ENCODE measurements at places on chromosomes 13 and 19.
A peak's percentile ranks its signal among the peaks of the same experiment; 100 is the strongest.

DNA sequence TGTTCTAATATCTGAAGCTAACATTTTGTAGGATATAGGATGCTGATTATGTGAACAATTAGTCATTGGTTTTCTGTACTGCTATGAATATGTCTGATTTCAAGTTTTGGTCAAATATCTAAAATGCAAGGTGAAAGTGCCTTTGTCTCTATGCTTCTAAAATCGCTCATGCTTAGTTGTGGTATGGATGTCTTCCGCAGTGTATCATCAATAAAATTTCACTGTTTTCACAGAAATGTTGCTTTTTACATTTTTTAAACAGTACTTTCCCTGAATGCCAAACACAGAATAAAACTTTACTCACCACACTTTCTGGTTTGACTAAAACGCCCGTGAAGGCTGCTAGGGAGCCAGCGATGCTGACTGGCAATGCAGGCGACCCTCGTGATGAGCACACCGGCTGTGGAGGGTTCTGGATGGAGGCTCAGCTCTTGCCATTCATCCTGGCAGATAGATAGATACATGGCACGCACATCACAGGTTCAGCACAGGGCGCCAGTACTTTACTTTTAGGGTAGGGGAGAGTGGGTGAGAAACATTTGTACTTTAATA lies 40.1 kb downstream of the SLC7A9 start:
- H3K27ac ChIP-seq = no peak overlapping the region
- no peaks in the 10 kb centered on the region for H3K27me3 ChIP-seq
- H3K4me3 ChIP-seq = no peak overlapping the region
- no peak for DNase-seq

DNA sequence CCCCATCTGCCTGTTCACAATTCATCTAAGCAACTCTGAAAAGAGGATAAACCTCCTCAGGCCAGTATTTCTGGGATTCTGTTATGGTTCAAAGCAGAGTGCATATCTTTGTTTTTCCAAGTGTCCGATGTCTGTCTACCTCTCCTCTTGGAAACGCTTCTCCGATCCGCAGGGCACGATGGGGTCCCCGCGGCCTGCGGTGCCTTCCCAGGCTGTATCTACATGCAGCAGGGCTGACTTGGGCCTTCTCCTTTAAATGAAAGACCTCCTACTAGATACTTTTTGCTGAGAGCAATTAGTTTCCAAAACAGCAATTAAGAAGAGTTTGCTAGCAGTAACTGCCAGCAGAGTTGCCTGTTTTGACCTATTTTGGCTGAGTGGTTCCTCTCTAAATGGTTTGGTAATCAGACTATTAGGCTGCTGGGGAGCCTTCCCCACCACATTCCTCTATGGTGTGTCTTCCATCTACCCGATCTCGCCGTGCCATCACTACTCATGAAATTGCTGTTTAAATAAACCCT lies 23.5 kb downstream of the COL4A2 start:
- peak overlapping the region; percentile 11 for H3K4me3 ChIP-seq
- peak overlapping the region; percentile 62 for H3K27ac ChIP-seq
- H3K36me3 ChIP-seq = no peaks in the 10 kb centered on the region

- H3K4me1 ChIP-seq = no peaks in the 10 kb centered on the region
- H3K27ac ChIP-seq = no peak overlapping the region
- no peaks in the 10 kb centered on the region for H3K27me3 ChIP-seq
Measured at GRCh38 chr13:23381866-23382265, 51.6 kb downstream of the SACS start.

- H3K4me1 ChIP-seq = no peaks in the 10 kb centered on the region
- no peak overlapping the region for H3K27ac ChIP-seq
- no peak for DNase-seq
- H3K36me3 ChIP-seq = no peaks in the 10 kb centered on the region
- no peak overlapping the region for H3K4me3 ChIP-seq
Measured at GRCh38 chr13:63308549-63309165, 1893.0 kb upstream of the PCDH20 start.

DNA sequence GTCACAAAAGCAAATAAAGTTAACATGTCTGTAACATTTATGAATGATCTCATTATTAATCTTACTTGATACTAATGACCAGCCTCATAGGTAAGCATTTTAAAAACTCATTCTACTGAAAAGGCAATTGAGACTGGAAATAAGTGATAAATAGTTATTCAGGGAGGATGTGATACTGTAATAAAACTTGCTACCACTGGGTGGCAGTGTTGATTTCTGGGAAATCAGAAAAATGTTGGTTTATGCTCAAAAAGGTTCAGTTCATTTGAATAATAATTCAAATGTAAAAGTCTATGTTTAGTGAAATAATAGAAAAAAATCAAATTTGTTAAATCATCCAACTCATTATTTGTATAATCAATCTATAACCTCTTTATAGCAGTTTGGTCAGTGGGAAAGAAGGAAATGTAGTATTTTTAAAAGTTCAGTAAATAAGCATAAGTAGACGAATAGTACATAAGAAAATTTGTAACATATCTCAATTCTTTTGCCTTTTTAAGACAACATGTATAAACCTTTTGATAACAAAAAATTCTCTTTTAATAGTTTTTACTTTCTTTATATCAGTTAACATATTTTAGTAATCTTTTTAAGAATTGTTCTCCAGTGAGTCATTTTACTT lies 9.6 kb downstream of the ABHD13 start:
- no peaks in the 10 kb centered on the region for H3K4me1 ChIP-seq
- H3K27me3 ChIP-seq = no peaks in the 10 kb centered on the region
- peaks cover 7% of the 10 kb centered on the region for H3K36me3 ChIP-seq
- H3K27ac ChIP-seq = no peak overlapping the region

DNA sequence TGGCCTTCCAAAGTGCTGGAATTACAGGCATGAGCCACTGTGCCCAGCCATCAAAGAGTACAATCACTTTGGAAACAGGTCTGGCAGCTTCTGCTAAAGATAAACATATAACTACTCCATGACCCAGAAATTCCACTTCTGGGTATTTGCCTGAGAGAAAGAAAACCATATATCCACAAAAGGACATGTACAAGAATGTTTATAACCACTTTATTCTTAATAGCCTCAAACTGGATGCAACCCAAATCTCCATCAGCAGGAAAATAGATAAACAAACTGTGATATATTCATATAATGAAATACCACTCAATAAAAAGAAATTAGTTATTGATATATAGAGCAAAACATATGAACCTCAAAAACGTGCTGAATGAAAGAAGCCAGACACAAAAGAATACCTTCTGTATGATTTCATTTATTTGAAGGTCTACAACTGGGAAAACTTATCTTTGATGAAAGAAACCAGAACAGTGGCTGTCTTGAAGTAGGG lies 40.5 kb downstream of the TEX26 start:
- H3K27ac ChIP-seq = no peak overlapping the region
- no peaks in the 10 kb centered on the region for H3K27me3 ChIP-seq
- DNase-seq = no peak
- no peak overlapping the region for H3K4me3 ChIP-seq
- no peaks in the 10 kb centered on the region for H3K4me1 ChIP-seq

GRCh38 chr19:32020538-32020937 lies 324.9 kb upstream of the ZNF507 start:
- no peak overlapping the region for H3K4me3 ChIP-seq
- DNase-seq = no peak
- H3K27ac ChIP-seq = no peak overlapping the region
- H3K36me3 ChIP-seq = no peaks in the 10 kb centered on the region

GRCh38 chr13:40181203-40181845 lies 485.1 kb downstream of the FOXO1 start:
- DNase-seq = no peak
- no peak overlapping the region for H3K27ac ChIP-seq
- no peaks in the 10 kb centered on the region for H3K27me3 ChIP-seq
- no peaks in the 10 kb centered on the region for H3K4me1 ChIP-seq
- no peaks in the 10 kb centered on the region for H3K36me3 ChIP-seq
- H3K4me3 ChIP-seq = no peak overlapping the region

GRCh38 chr19:4976401-4977298 lies 7.7 kb downstream of the KDM4B start:
- no peaks in the 10 kb centered on the region for H3K27me3 ChIP-seq
- no peaks in the 10 kb centered on the region for H3K36me3 ChIP-seq
- peaks cover 52% of the 10 kb centered on the region for H3K4me1 ChIP-seq
- peak overlapping the region; percentile 91 for H3K27ac ChIP-seq

GRCh38 chr19:7294558-7295212 lies 471 bp upstream of the INSR start:
- no peaks in the 10 kb centered on the region for H3K36me3 ChIP-seq
- H3K27ac ChIP-seq = peak overlapping the region; percentile 18
- H3K4me1 ChIP-seq = no peaks in the 10 kb centered on the region
- H3K4me3 ChIP-seq = peak overlapping the region; percentile 91
- peak; percentile 54 for DNase-seq

DNA sequence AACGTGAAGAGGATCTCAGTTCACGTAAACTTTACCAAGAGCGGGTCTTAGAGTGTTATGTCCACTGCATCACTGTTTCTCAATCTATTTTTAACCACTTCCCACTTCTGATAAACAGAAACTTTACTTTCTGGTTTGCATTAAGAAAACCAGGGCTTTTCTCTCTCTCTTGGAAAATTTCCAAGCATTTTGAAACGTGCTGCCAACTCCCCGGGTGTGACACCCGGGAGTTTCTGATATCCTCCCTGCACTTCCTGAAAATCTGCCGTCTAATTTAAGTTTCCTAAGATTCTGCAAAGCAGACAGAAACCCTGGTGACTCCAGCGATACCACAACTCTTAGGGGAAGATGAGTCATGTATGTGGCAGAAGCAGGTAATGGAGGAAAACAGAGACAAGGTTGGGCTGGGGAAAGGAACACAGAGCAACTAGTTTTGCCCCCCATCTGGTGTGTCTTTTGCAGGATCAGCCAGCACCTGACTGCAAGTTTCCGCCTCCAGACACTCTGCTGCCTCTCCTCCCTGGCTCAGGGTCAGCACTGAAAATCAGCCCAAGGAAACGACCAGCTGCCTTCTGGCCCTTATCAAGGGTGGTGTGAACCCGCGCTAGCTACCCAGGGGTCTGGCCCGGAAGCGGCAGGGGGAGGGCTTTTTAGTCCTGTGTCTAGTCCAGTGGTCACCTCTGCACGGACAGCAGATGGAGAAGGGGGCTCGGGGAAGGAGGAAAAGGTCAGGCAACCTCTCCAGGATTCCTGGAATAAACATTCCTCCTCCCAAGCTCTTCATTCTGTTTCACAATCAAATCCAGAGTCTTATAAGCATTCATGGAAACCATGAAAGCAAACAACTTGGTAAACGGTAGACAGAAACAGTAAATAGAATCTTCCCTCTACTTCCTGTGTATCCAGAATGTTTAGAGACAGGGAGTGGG lies 11.3 kb upstream of the FFAR2 start:
- H3K27me3 ChIP-seq = peaks cover 7% of the 10 kb centered on the region
- no peaks in the 10 kb centered on the region for H3K4me1 ChIP-seq
- H3K27ac ChIP-seq = peak overlapping the region; percentile 43

- H3K36me3 ChIP-seq = no peaks in the 10 kb centered on the region
- no peaks in the 10 kb centered on the region for H3K27me3 ChIP-seq
- H3K4me3 ChIP-seq = no peak overlapping the region
- no peak overlapping the region for H3K27ac ChIP-seq
- no peaks in the 10 kb centered on the region for H3K4me1 ChIP-seq
Measured at GRCh38 chr13:101631395-101631794, 178.9 kb downstream of the ITGBL1 start.

GRCh38 chr19:33463199-33463598 lies 58.4 kb downstream of the PEPD start:
- H3K36me3 ChIP-seq = no peaks in the 10 kb centered on the region
- H3K4me1 ChIP-seq = no peaks in the 10 kb centered on the region
- no peak overlapping the region for H3K27ac ChIP-seq
- no peak for DNase-seq

GRCh38 chr13:40069173-40070044 lies 413.9 kb downstream of the COG6 start:
- no peaks in the 10 kb centered on the region for H3K36me3 ChIP-seq
- H3K4me3 ChIP-seq = no peak overlapping the region
- H3K27me3 ChIP-seq = no peaks in the 10 kb centered on the region
- peak; percentile 72 for DNase-seq
- H3K4me1 ChIP-seq = peaks cover 8% of the 10 kb centered on the region
- peak overlapping the region; percentile 69 for H3K27ac ChIP-seq

GRCh38 chr19:13396250-13397080 lies 109.8 kb downstream of the CACNA1A start:
- no peak for DNase-seq
- H3K27me3 ChIP-seq = no peaks in the 10 kb centered on the region
- no peak overlapping the region for H3K27ac ChIP-seq

- H3K4me1 ChIP-seq = peaks cover 16% of the 10 kb centered on the region
- H3K36me3 ChIP-seq = peaks cover 8% of the 10 kb centered on the region
- H3K4me3 ChIP-seq = no peak overlapping the region
- no peak overlapping the region for H3K27ac ChIP-seq
- no peak for DNase-seq
- H3K27me3 ChIP-seq = no peaks in the 10 kb centered on the region
Measured at GRCh38 chr13:27125357-27126282, 46.0 kb downstream of the USP12 start.

- DNase-seq = no peak
- H3K27ac ChIP-seq = no peak overlapping the region
- H3K4me1 ChIP-seq = no peaks in the 10 kb centered on the region
Measured at GRCh38 chr13:82614086-82614485, 1268.2 kb downstream of the SLITRK1 start.

- no peaks in the 10 kb centered on the region for H3K27me3 ChIP-seq
- H3K4me3 ChIP-seq = no peak overlapping the region
- H3K27ac ChIP-seq = no peak overlapping the region
- no peak for DNase-seq
Measured at GRCh38 chr19:7722231-7722651, 9.7 kb downstream of the CLEC4G start.

DNA sequence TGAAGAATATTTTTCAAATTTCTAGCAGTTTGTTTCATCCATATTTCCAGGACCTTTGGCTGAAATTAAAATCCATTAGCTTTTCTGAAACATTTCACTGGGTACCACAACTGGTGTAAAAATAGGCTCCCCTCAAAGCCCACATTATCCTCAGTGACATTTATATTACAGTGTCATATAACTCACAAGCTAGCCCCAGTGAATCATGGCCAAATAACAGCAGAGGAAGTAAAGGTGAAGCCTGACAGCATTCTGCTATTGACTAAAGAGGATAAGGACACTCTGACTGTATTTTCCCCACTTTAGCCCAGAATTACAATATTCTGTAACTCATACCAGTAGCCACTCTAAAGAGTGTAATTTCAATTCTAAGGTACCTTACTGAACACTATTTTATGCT lies 21.9 kb downstream of the KCTD12 start:
- no peak overlapping the region for H3K27ac ChIP-seq
- no peaks in the 10 kb centered on the region for H3K36me3 ChIP-seq
- no peak for DNase-seq
- no peak overlapping the region for H3K4me3 ChIP-seq
- H3K4me1 ChIP-seq = no peaks in the 10 kb centered on the region
- no peaks in the 10 kb centered on the region for H3K27me3 ChIP-seq

GRCh38 chr19:1921326-1921725 lies 16.1 kb downstream of the ADAT3 start:
- H3K4me3 ChIP-seq = no peak overlapping the region
- no peaks in the 10 kb centered on the region for H3K27me3 ChIP-seq
- peaks cover 93% of the 10 kb centered on the region for H3K36me3 ChIP-seq
- no peak overlapping the region for H3K27ac ChIP-seq
- H3K4me1 ChIP-seq = no peaks in the 10 kb centered on the region

DNA sequence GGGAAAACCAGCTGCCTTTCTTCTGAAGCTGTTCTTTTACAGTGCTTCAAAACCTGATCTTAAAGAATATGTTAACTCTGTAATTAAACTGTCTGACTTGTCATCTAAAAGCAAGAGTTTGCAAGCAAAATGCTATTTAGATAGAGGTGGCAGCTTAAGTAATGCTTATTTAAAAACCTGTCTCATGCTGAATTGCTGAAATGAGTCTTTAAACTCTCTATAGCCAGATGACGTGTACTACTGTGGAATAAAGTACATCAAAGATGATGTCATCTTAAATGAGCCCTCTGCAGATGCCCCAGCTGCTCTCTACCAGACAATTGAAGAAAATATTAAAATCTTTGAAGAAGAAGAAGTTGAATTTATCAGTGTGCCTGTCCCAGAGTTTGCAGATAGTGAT lies 22.9 kb downstream of the ITM2B start:
- no peak overlapping the region for H3K27ac ChIP-seq
- no peak overlapping the region for H3K4me3 ChIP-seq
- H3K36me3 ChIP-seq = peaks cover 16% of the 10 kb centered on the region

All from tibial nerve (tissue), 4 donors.